ENCODE measurements at places on chromosomes 1 and 21.

GRCh38 chr1:187641015-187641414 is 812.3 kb downstream of the PLA2G4A start:
- DNase-seq = no peak

DNA sequence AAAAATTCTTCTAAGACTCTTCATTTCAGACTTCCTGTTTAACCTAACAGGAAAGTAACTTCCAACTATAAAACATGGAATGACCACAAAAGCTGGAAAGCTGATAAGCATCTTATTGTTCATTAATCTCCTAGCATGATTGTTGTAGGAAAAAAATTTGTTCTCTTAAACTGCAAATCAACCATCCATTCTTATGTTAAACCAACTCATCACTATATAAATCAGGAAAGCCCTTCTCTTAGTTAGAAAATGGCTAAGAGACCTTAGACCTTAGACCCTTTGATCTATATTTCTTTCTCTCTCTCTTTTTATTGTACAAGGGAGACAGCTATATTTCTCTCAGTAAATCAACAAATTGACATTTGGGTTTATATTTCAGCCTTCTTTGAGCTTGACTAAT is 101.4 kb downstream of the UBE2U start:
- DNase-seq = no peak

DNA sequence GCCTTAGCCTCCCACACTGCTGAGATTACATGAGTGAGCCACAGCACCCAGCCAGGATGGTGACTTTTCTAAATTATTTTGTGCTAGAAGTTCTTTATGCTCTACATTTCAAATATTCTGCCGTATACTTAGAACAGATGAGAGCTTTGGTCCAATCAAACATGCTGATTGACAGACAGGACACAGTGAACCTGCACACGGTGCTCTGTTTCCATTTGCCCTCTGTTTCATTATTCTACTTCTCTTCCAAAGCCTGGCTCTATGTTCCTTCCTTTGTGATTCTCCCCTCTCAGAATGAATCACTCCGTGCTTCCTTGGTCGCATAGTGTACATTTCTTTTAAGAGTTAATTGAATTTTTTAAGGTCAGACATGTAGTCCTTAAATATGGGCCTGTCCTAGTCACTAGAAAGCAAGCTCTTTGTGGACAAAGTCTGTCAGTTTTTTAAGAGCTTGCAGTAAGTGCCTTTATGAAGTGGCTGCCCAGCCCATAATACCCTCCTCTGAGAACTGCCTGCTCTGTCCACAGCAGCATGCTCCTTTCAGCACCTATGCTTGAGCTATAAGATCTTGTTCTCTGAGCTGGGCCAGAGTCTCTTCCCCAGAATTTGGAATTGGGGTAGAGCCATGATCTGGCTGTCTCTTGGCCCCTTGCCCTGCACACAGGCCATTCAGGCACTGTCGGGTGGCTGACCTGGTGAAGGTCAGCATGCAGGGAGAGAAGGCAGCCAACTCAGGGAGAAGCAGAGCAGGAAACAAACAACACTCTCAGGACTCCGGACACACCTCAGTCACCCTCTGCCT is 66.8 kb upstream of the SLC44A3 start:
- DNase-seq = no peak

DNA sequence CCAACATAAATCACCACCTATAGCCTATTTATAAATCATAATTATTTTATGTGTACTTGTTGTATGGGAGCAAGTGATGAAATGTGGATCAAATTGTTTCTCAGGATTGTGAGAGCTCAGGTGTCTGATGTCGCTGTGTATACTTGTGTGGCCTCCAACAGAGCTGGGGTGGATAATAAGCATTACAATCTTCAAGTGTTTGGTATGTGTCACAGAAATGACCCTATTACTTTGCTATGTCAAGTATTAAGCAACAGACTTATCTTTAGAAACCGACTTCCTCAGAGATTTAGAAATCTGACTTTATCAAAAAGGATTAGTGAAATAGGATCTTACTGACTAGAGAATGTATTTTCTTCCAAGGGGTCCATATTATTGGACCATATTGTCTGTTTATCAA is 280.9 kb downstream of the TPR start:
- no peak for DNase-seq

DNA sequence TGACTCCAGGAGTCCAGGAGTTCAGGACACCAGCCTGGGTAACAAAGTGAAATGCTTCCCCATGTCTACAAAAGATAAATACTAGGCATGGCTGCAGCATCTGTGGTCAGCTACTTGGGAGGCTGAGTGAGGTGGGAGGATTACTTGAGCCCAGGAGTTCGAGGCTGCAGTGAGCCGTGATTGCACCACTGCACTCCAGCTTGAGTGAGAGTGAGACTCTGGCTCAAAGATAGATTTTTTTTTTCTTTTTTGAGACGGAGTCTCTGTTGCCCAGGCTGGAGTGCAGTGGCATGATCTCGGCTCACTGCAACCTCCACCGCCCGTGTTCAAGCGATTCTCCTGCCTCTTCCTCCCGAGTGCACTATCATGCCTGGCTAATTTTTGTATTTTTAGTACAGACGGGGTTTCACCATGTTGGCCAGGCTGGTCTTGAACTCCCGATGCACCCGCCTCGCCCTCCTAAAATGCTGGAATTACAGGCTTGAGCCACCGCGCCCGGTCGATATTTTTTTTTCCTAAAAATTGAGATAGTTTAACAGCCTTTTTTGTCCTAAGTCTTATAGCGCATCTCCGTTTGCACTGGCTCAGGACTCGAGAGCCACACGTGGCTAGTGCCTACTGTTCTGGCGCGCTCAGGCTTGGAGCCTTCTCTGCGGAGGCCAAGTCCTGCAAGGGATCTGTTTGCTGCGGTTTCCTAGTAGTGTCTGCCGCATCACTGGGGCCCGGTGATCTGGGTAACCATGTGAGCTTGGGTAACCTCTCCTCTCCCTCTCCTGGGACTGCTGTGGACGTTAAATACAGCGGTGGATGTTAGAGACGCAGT is 1.0 kb upstream of the MFN2 start:
- DNase-seq = no peak

DNA sequence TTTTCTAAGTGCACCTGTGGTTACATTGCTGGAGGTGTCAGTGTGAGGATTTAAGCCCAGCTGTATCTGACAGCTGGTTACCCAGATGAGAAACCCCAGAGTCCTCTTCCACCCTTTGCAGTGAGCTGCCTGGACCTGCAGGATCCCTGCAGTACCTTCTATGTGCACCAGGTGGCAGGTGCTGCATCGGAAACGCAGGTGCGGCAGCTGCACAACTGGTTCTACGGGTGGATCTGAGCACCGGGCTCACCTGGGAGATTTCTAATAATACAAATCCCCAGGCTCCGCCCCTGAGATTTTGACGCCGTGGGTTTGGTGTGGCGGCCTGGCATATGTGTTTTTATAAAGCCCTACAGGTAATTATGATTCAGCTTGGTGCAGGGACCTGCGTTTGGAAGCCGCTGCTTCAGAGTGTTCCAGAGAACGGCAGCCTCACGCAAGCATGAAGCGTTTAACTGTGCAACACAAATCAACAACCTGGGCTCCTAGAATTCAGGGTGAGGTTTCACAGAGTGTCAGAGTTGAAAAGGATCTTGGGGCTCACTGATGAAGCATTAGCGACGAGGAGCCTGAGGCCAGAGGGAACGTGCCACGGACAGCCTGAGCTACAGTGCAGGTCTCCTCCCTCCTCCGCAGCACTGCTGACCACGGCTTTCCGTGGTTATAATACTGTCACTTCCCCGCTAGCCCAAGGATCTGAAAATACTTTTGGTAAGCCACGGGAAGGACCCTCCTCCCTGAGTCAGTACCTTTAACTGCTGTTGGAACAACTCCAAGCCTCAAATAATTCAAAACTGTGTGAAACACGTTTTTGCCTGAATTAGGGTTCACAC is 96.7 kb upstream of the TRABD2B start:
- peak; percentile 76 for DNase-seq

GRCh38 chr1:19390901-19391595 is 78.9 kb downstream of the SLC66A1 start:
- peak; percentile 56 for DNase-seq

DNA sequence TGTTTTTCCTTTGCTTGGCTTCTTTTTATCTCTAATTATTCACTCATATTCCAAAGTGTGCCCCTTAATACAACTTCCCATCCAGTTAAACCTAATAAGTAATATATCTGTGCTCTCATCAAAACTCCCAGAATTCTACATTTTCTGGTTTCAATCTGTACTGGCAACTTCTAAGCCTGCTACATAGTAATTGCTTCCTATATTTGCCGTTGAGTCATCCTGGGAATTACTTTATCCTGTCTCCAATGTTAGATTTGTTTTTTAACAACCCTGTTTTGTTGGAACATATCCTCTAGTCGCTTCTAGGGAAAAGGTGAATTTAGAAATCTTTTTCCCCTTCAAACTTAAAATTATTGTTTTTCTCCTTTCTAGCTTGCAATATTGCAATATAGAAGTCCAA is 620.5 kb upstream of the PKN2 start:
- no peak for DNase-seq

DNA sequence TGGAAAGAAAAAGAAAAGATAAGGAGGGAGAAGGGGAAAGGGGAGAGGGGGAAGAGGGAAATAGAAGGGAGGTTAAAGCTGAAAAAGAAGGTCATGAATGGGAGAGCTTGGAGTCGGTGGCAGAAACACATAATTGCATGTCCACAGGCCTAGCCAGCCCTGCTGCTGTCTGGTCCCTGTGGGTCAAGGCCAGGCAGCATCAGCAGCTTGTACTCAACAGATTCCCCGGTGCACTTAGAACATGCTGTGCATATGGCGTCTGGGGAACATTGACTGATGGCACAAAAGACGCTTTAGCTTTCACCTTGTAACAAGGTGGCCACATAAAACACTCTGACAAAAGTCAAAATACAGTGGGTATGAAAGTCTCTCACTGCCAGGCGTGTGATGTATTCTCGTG is 25.9 kb downstream of the COG2 start:
- DNase-seq = no peak

DNA sequence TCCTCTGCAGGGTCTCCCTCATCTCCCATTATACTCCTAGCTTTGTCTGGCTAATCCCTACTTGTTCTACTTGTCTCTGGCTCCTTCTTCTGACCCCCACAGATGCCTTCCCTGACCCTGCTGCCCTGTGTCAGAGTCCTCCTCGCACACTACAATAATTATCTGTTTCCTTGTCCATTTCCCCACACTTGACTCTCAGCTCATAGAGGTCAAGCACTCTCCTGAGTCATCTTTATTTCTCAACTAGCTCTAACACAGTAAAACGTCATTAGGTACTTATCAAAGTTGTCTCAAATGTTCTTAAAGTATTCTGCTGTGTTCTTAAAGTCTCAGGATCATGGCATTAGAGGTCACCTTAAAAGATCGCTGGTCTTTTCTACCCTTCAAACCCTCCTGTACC is 47.1 kb downstream of the C8A start:
- DNase-seq = no peak

DNA sequence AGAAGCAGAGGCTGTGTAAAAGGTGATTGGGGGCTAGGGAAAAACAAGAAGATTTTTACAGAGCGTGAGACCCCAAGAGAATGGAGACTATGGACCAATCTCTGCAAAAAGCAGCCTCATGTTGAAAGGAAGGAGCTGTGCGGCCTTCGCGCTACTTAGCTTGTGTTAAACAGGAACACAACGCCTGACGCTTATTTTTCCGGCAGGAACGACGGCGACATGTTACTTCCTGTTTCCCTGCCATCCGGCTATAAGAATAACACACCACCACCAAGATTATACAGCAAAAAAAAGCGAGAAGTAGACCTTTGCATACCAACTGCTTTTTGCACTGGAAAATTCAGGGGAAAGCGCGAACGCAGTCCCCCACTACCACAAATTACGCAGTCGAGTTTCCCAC is 272.7 kb downstream of the FAM72C start:
- no peak for DNase-seq

DNA sequence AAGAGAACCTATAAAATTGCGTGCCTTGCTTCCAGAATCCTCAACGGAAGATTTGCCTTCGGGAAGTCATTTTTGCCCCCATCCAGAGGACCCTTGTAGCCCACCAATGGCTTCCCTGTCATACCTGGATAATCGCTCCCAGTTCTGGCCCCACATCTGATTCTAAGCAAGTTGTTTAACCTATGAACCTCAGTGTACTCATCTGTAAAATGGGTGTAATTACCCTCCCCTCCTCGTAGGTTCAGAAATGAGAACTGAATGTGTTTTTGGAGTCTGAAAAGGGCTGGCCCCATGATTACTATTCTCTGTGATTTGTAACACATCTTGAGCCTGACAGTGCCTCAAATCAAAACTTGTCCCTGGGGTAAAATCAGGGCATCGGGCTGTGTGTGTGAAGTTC is 81.6 kb upstream of the TMEM51 start:
- DNase-seq = no peak

DNA sequence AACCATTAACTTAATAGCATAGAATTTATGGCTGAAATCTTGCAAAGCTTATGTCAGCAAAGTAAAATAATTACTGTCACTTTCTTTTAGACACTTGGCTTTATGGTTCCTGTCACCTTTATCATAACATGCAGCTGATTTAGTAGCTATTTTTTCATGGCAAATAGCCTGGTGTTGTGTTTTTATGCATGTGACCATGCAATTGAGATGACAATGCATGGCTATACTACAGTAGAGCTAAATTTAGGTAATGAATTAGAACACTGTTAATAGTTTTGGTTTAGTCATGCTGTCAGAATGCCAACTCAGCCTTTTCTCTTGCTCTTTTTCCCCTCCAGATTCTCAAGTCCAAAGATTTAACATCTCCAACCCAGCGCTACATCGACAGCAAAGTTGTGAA is 88.6 kb downstream of the TGFB2 start:
- DNase-seq = no peak

DNA sequence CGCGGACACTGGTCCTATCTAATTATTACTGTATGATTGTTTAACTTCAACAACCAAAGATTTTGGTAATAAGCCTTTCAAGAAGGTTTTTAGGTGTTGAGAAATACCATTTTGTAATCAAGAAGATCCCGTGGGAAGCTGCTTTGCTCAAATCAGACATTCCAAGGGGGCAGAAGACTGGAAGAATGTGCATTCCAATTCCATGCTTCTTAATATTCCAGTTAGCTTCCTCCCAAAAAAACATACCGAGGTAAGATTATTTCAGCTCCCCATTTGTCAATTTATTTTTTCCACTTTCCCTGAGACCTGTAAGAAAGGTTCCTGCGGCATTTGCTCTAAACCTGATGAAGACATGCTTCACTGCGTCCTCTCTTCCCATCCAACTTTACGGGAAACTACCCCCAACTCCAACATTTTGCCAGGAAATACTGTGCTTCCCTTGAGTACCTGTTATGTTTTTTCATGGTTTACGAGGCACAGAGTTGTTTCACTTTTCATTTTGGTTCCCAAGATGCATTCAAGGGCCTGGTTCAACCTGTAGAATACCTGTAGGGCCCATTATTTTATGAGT is 4.1 kb downstream of the CNN3 start:
- DNase-seq = no peak

- DNase-seq = no peak
Observed at GRCh38 chr1:56002231-56002630, 577.1 kb downstream of the PLPP3 start.

- DNase-seq = no peak
Observed at GRCh38 chr1:202649553-202650392, 60.5 kb downstream of the SYT2 start.
